ENCODE measurements at places on chromosomes 12 and 14. TPM values are rescaled to one million over a fixed set of nuclear protein-coding genes. Genes with fewer than 3 reads are reported as not detected.

- DNase-seq = no peak
Observed at GRCh38 chr14:78633752-78634151, 463.6 kb downstream of the NRXN3 start.

- no peak for DNase-seq
Observed at GRCh38 chr12:49897276-49897675, 6.4 kb downstream of the FAIM2 start.

GRCh38 chr14:36176524-36176923 is at the start of gene PTCSC3:
TSS of gene PTCSC3 (minus strand) at chr14:36176722.
- DNase-seq = no peak

DNA sequence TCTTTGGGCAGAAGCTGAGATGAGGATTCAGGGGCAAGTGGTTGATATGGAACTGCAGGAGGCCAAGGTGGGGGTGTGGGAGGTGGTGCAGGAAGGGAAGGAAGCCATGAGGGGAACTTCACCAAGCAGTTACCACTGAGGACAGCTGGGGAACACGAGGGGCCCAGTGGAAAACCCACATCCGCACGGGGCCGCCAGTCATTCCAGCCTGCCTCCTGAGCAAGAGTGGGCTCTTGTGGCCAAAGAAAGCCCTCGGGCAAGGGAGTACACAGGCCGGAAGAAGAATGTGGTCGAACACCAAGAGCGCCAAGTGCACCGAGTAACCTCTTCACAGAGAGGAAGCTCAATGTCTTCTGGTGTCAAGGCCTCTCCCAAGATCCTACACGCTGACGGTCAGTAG is 252.2 kb upstream of the FOXN3 start:
- no peak for DNase-seq

GRCh38 chr12:103561174-103561573 is 25.9 kb upstream of the STAB2 start:
- no peak for DNase-seq

- no peak for DNase-seq
Observed at GRCh38 chr14:75216427-75217006, 40.1 kb upstream of the TMED10 start.

GRCh38 chr12:109271418-109271817 is 37.7 kb downstream of the FOXN4 start:
- no peak for DNase-seq

DNA sequence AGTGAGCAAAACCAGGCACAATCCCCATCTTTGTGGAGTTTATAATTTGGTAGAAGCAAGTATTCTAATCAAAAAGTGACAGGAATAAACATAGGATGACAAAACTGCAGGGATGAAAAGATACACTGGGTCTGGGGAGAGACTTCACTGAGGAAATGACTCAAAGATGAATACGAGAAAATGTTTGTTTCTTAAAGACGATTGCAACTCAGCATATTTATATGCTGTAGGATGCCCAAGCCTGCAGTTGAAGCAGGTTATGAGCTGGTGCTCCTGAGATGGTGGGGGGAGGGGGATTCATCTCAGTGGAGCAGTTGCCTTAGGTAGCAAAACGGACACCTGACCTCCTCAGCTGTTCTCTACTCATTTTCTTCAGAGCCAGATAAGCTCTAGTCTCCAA is 13.4 kb upstream of the SLC38A4 start:
- no peak for DNase-seq

- no peak for DNase-seq
Observed at GRCh38 chr14:31110872-31111271, 84.7 kb upstream of the STRN3 start.

DNA sequence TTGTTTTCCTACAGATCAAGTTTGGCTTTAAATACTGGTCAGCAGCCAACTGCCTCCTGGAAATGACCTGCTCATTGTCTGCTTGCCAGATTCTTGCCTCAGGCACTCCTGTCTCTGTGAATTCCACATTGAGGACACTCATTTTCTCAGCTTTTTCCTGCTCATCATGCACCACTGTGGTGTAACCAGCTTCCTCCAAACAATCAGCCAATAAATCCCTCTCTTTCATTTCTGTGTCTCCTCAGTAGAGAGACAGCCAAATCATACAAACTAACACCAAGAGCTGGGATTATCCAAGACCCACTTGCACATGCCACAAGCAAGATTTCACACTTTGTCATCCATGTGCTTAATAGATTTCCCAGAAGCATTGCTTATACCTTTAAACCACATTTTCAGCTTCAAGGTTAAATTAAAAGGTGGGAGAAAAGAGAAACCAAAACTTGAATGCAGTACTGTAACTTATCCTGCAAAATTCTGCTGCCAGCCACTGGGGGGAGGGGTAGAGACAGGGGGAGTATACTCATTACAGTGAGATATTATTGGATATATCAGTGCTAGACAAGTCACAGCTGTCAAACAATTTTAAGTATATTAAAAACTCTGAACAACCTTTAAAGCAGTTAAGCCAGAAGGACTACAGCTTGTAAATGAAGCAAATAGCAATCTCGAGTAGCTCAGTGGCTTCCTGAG is 105.0 kb downstream of the PPP2R5E start:
- no peak for DNase-seq

GRCh38 chr14:99524804-99525698 is 43.8 kb downstream of the CCNK start:
- no peak for DNase-seq

DNA sequence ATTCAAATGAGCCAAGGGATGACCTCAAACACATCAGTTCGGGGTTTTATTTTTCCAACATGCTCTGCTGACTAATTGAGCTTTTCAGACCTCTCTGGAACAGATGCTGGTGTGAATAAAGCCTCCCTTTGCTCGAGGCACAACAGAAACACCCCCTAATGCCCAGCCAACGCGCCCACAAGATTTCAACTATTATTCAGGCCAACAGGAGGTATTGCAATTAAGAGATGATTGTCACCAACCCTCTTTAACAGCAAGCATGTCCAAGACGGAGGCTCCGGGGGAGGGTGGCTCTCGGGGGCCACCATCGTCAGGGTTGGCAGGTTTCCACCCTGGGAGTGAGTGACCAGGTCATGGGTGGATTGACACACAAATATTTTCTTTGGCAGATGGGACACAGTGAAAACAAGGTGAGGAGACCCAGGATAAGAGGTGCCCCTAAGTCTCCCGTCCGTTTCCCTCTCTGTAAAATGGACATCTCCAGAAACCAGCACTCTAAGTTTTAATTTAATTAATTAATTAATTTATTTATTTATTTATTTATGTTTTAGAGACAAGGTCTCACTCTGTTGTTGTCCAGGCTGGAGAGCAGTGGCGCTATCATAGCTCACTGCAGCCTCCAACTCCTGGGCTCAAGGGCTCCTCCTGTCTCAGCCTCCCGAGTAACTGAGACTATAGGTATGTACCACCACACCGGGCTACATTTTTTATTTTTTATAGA is 56.1 kb downstream of the MAP1LC3B2 start:
- DNase-seq = no peak

DNA sequence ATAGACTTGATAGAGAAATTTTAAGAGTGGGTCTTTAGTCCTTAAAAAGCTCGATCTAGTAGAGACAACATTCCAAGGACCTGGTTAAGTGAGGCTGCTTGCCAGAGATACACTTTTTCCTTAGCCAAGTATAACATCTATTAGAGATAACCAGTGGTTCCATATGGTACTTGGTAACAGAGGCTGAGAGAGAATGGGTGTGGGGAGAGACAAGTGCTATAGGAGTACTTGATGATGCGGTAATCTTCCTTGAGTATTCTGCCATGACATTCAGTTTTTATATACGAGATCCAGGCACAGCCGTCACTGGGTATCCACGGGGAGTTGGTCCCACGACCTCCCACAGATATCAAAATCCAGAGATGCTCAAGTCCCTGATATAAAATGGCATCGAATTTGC is 77.4 kb upstream of the REP15 start:
- no peak for DNase-seq

DNA sequence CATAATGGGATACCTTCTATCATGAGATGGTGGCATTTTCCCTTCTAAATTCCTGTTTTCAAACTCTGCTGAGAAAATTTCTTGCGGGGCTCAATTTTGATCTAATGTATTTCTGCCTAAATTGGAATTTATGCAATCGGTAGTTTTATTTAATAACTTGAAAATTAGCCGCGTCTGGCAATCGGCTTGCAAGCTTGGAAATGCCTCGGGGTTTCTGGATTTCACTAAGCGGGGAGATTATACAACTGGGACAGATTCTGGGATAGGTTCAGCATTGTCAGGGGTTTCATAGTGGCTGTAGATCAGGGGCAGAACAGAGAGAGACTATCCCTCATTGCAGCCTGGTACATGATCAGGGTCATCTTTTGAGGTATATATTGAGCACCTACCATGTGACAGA is 8.6 kb downstream of the CCDC60 start:
- no peak for DNase-seq

DNA sequence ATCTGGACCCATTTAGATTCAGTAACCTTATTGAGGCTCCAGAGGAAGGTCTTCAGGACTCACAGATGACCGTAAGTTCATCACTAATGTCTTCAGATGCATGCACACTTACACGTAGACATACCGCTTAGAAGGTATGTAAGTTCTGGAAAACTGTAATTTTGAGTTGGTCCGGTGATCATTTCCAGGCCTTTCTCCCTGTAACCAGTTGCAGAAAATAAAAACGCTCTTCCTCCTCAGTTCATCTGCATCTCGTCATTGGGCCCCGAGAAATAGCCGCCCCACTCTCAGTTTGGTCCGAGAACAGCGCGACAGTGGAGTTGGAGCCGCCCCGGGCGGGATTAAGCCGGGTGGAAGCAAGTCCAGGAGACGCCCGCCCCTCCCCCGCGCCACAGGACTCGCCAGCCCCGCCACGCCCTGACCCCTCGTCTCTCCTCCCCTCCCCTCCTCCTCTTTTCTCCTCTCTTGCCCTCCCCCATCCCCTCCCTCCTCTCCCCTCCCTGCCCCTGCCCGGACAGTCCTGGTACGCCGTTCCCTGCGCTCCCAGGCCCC is 83.7 kb downstream of the TNFAIP2 start:
- peak; percentile 92 for DNase-seq

GRCh38 chr12:109912855-109913321 is 12.8 kb downstream of the TCHP start:
- no peak for DNase-seq

- no peak for DNase-seq
Observed at GRCh38 chr12:68200854-68201253, 24.8 kb downstream of the IL26 start.

The LGALS3 gene
- 448 TPM for total RNA-seq

The SPIC gene
- total RNA-seq = not detected

The PXMP2 gene
- total RNA-seq = 21.0 TPM

The CPM gene
- total RNA-seq = 92.0 TPM

The BCL2L14 gene
- total RNA-seq = not detected

The PLA2G1B gene
- total RNA-seq = not detected

The ASCL1 gene
- total RNA-seq = not detected

The ANO4 gene
- 1.2 TPM for total RNA-seq
